Right kidney (tissue), 9 donors: ENCODE measurements at places on chromosomes 6 and 20.
A peak's percentile ranks its signal among the peaks of the same experiment; 100 is the strongest.

GRCh38 chr6:131733376-131734016 lies 22.7 kb upstream of the CTAGE9 start:
- no peak for DNase-seq

DNA sequence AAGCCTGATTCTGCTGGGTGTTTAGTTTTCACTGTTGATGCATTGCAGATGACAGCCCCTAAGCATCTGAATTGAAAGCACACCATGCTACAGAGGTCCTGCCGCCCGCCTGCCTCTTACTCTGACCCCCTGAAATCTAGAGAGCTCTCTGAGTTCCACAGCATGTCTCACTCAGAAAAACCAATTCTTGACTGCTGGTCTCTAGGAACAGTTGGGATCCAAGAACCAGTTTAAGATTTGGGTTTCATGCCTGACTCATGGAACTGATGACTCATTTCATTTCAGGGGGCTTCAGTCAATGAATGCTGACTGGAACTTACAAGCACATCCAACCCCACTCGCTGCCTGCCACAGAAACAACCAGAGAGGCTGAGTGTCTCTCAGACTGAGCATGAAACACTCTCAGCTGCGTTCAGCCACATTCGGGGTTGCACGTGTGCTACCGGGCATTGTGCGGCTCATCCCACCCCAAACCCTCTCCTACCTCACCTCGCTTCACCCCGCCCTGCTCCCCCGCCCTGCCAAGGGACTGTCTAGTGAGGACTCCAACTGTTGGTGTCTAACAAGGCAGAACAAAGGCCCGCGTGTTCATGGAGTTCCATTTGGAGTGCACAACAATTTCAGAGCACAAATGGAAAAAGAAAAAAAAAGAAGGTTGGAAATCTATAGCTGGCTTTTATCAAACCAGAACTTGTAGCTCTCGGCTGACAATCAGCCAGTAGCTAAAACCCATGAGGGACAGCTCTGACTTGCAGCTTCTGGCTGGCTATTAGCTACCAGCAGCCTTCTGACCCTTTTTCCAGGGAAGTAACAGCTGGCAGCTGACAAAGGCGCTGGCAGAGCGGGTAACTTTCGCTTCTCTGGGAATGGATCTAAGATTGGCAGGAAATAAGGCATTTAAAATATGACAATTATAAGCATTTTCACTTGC lies 20.0 kb upstream of the TRAF3IP2 start:
- peak; percentile 17 for DNase-seq

DNA sequence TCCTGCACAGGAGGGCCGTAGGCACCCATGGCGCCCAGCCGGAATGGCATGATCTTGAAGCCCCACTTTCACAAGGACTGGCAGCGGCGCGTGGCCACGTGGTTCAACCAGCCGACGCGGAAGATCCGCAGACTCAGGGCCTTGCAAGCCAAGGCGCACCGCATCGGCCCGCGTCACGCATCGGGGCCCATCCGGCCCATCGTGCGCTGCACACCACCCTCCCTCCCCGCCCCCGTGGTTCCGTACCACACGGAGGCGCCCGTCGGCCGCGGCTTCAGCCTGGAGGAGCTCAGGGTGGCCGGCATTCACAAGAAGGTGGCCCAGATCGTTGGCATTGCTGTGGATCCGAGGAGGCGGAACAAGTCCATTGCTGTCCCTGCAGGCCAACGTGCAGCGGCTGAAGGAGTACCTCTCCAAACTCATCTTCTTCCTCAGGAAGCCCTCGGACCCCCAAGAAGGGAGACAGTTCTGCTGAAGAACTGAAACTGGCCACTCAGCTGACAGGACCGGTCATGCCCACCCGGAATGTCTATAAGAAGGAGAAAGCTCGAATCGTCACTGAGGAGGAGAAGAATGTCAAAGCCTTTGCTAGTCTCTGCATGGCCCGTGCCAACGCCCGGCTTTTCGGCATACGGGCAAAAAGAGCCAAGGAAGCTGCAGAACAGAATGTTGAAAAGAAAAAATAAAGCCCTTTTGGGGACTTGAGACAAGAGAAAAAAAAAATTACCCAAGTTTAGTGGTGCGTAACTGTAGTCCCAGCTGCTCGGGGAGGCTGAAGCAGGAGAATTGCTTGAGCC lies 9.9 kb upstream of the NCOA5 start:
- peak; percentile 12 for DNase-seq

- no peak for DNase-seq
Observed at GRCh38 chr20:3802524-3803239, 6.6 kb downstream of the CDC25B start.

GRCh38 chr6:151633526-151634335 lies 139.9 kb downstream of the CCDC170 start:
- no peak for DNase-seq

- no peak for DNase-seq
Observed at GRCh38 chr20:63890616-63891015, 4.3 kb upstream of the DNAJC5 start.

DNA sequence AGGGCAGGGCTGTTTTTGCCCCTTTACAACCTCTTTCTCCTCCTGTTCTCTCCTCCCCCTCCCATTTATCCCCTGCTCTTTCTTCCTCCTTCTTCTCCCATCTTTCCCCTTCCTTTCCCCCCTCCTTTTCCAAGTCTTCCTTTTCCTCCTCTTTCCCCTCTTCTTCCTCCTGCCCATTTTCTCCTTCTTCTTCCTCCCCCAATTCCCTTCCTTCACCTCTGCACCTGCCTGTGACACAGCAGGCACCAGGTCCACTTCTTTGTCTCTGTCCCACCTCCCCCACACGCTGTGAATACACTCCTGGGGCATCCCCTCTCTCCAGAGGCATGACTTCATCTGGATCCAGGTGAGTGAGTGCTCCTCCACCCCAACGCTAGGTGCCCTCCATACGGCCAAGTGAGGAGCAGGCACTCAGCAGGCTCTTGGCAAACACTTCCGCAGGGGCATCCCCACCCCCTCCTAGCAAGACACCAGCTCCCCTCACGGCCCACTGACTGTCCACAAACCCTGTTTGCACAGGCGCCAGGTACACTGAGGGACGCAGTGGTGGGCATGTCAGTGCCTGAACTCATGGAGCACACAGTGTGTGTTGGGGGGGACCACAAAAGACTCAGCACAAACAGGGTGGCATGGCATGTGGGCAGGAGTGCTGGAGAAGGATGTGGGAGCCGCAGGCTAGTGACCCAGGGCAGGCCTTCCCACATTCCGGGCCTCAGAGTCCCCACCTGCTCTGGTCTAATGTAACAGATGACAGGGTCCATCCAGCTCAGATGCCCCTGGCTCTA lies 10.7 kb upstream of the TLDC2 start:
- DNase-seq, result peak; percentile 47

GRCh38 chr6:3310703-3311102 lies 52.0 kb downstream of the PSMG4 start:
- DNase-seq, result no peak

DNA sequence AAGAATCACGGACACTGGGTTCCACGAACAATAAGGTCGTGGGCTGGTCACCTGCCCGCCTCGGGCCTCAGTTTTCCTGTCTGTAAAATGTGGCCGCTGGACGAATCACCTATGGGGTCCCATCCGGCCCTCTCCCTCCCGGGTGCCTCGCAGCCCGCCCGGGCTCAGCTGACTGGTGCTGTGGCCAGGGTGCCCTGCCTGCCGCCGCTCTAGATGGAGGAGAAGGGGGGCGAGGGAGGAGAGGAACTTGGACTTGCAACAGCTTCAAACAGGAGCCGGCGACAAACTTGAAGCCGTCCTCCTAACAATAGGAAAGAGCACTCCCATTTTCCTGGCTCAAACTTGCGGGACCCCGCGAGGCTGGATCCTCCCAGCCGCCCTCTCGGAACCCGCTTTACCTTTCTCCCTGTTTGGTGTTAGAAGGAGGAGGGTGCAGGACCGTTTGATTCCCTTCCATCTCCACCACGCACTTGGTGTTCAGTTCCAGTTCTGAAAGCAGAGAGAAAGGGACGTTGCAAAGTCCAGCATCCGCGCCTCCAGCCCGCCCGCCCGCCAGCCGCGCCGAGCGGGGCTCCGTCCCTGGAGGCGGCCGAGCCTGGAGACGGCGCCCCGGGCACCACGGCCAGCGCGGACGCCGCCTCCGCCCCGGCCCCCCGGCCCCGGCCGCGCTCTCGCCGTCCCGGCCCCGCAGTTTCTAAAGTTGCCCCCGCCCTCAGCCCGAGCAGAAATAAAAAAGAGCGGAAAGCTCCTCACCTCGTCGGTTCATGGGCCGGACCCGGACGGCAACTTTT lies 584 bp downstream of the KIF13A start:
- DNase-seq, result peak; percentile 89

- peak; percentile 68 for DNase-seq
Observed at GRCh38 chr6:157597461-157598312, 216.7 kb downstream of the ZDHHC14 start.
